ENCODE measurements at places on chromosomes 16 and 17. TPM values are rescaled to one million over a fixed set of nuclear protein-coding genes. Genes with fewer than 3 reads are reported as not detected.

DNA sequence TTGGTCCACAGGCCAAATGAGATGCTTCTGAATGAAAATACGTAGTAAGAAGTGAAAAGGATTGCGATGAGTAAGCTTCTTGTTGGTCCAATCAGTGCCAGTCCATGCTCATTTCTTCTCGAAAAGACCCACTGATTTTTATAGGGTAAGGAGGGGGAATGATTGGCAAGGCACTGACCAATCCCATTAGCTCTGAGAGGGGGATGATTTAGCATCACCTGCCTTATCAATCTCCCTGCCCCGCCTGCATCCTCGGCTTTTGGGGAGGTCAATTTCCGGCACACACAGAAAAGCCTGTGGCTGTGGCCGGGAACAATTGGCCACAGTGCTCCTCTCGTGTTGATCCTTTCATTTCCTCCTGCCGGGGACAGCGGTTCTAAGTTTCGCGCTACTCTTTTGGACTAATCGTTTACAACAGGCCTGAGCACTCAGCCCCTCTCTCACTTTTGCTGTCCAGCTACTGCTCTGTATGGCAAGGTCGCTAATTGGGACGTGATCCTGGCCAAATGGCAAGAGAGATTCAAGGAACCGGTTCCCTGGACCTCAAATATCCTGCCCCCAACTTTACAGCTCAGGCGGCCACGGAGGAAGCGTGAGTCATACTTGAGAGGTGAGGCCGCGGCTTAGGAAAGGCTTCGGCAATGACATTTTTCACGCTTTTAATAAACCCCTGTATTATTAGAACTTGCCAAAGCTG lies 43.1 kb downstream of the TBX4 start:
- H3K4me3 ChIP-seq, result no peak overlapping the region
- peaks cover 2% of the 10 kb centered on the region for H3K4me1 ChIP-seq
- DNase-seq, result no peak
- H3K27me3 ChIP-seq, result no peaks in the 10 kb centered on the region

DNA sequence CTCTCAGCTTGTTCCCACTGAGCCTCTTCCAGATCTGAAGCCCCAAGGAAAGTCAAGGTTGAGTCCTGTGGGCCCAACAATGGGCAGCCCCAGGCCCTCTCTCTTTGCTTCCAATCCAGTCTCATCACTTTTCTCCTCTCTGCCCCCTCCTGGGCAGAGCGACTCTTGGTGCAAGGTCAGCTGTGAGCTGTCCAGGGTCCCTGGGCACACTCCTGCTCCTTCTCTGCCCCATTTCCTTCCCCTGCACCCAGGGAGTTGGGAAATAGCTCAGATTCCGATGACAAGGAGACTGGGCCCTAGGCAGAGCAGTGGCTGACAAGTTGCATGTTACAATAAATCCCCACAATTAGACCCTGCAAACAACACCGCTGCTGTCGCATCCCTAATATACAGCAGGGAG lies 16.1 kb upstream of the CRHR1 start:
- no peak overlapping the region for H3K27ac ChIP-seq
- H3K4me1 ChIP-seq, result no peaks in the 10 kb centered on the region
- no peak overlapping the region for H3K4me3 ChIP-seq

The LRRC37A gene
- 3.4 TPM for total RNA-seq

DNA sequence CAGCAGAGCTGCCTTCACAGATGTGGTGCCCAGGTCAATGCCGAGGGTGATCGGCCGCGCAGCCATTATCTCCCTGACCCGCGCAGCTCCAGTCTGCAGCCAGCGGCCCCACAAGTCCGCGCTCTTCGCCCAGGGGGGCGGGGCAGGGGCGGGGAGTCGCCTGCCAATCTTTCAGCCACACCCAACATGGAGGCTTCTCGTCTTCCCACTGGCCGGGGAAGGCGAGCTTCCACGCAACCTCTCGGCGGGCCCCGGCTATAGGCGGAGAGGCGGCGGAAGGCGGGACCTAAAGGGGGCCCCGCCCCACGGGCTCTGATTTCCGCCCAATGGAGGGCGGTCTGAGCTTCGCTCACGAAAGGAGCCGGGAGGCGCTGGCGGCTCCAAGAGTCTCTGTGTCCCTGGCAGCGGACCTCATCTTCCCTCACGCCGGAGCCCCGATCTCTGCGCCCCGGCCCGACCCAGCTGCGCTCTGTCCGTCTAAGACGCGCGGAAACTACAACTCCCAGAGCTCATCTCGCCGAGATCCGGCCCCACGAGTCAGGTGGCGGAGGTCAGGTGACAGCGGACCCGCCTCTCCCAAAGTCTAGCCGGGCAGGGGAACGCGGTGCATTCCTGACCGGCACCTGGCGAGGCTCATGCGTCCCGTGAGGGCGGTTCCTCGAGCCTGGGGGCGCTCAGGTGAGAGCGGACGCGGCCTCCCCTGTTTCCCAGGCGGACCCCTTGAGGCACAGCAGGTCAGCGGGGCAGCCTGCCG lies at the start of the genes CTNS and SHPK:
TSS of gene CTNS (plus strand) at position 607 of the 754 bp plus-strand sequence. CDS start 3,447 bp downstream, outside the sequence.
TSS of gene SHPK (minus strand) at position 97 of the 754 bp plus-strand sequence. CDS start at position 66, 31 bp downstream.
- H3K4me3 ChIP-seq, result peak within 1 kb of the TSS; percentile 99
- H3K27me3 ChIP-seq, result no peaks in the 10 kb centered on the region
- H3K27ac ChIP-seq, result peak within 1 kb of the TSS; percentile 96
- peaks cover 7% of the 10 kb centered on the region for H3K36me3 ChIP-seq
- DNase-seq, result peak; percentile 99
- peaks cover 44% of the 10 kb centered on the region for H3K4me1 ChIP-seq

DNA sequence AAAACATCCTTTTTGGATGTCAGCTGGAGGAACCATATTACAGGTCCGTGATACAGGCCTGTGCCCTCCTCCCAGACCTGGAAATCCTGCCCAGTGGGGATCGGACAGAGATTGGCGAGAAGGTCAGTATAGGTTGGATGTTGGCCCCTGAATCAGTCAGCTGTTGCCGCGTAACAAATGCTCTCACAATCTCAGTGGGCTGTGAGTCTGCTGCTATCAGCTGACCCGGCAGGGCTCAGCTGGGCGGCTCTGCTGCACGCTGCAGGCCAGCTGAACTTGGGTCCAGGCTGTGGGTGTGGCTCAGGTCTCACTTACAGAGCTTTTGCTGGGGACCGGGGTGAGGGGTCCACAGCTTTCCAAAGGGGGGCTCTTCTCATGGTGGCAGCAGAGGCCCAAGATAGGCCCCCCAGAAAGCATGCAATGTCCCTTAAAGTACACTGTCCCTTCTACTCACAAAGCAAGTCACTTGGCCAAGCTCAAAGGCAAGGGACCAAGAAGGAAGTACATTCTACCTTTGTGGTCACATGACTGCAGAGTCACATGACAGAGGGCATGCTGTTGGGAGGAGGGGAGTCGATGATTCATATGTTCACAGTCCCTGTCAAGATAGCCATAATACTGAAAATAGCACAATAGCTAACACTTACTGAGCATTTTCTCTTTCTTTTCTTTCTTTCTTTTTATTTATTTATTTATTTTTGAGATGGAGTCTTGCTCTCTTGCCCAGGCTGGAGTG lies 134.2 kb downstream of the ABCC1 start:
- no peak overlapping the region for H3K4me3 ChIP-seq
- no peaks in the 10 kb centered on the region for H3K4me1 ChIP-seq
- H3K36me3 ChIP-seq, result no peaks in the 10 kb centered on the region
- no peaks in the 10 kb centered on the region for H3K27me3 ChIP-seq

DNA sequence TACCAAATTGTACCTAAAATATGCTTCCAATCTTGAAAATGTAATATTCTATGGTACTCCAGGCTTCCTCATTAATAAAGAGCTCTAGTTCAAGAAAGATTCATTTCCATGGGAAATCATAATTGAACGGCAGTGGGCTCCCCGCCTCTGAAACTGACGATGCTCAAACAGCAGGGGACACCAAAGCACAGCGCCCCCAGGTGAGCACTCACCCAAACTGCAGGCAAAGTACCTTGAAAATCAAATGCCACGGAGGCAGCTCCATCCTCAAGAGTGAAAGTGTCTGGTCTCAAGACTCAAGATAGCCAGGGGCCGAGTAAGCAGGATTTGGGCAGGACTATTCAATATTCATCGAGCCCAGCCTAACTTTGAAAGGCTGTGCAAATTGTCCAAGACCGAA lies 217.4 kb upstream of the TNRC6C start:
- H3K4me3 ChIP-seq, result no peak overlapping the region
- no peaks in the 10 kb centered on the region for H3K36me3 ChIP-seq
- H3K4me1 ChIP-seq, result peaks cover 6% of the 10 kb centered on the region

The GTF3C1 gene
- 133 TPM for total RNA-seq

GRCh38 chr16:65994291-65994690 lies 372.2 kb upstream of the CDH5 start:
- no peaks in the 10 kb centered on the region for H3K27me3 ChIP-seq
- no peak overlapping the region for H3K27ac ChIP-seq
- H3K36me3 ChIP-seq, result no peaks in the 10 kb centered on the region
- DNase-seq, result no peak
- no peak overlapping the region for H3K4me3 ChIP-seq

The MT1B gene
- not detected for total RNA-seq

GRCh38 chr17:40499551-40500189 lies 1.8 kb downstream of the TNS4 start:
- H3K36me3 ChIP-seq, result no peaks in the 10 kb centered on the region
- H3K27ac ChIP-seq, result peak overlapping the region; percentile 87
- no peak for DNase-seq
- H3K4me1 ChIP-seq, result peaks cover 8% of the 10 kb centered on the region

GRCh38 chr17:40912486-40913210 lies 24.8 kb downstream of the KRT23 start:
- H3K27me3 ChIP-seq, result no peaks in the 10 kb centered on the region
- DNase-seq, result no peak
- peak overlapping the region; percentile 91 for H3K27ac ChIP-seq
- peaks cover 56% of the 10 kb centered on the region for H3K4me1 ChIP-seq
- no peak overlapping the region for H3K4me3 ChIP-seq

DNA sequence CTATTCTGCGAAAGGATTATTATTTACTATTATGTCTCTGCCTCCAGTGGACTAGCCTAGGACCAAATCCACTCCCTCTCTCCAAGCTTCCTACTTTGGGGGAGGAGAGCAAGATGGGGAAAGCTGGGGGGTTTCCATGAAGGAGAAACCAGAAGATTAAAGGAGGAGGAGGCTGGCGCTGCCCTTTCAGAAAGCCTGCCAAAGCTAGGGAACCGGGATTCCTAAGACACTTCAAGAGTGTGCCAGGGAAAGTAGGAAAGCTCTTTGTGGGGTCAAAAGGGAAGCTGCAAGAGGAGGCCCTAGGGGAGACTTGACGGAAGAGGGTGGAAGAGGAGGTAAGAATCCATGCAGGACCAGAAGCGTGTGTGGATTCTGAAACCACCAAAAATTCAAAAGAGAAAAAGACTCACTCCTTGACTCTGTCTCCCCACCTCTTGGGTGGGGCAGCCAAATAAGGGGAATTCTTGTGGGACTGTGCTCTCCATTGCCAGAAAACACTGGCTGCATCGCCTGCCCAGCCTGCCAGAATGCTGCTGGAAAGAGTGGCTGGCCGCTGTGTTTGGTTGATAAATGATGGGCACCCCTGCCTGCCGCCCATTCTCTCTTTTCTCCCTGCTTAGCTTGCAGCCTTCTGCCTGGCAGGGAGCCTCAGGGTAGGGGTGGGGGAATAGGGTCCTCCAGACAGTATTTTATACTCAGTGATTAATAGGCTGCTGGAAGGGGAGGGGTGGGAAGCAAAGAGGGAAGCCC lies 11.8 kb upstream of the KAT7 start:
- H3K27me3 ChIP-seq, result no peaks in the 10 kb centered on the region
- H3K27ac ChIP-seq, result peak overlapping the region; percentile 57
- no peak for DNase-seq
- no peak overlapping the region for H3K4me3 ChIP-seq
- H3K36me3 ChIP-seq, result no peaks in the 10 kb centered on the region

The CLEC18A gene
- 1.2 TPM for total RNA-seq

GRCh38 chr16:9977333-9977897 lies 204.8 kb downstream of the GRIN2A start:
- H3K36me3 ChIP-seq, result no peaks in the 10 kb centered on the region
- no peak overlapping the region for H3K27ac ChIP-seq
- H3K27me3 ChIP-seq, result no peaks in the 10 kb centered on the region
- no peak overlapping the region for H3K4me3 ChIP-seq
- DNase-seq, result no peak
- no peaks in the 10 kb centered on the region for H3K4me1 ChIP-seq

- no peak for DNase-seq
- no peak overlapping the region for H3K4me3 ChIP-seq
- no peaks in the 10 kb centered on the region for H3K36me3 ChIP-seq
- no peaks in the 10 kb centered on the region for H3K27me3 ChIP-seq
Measured at GRCh38 chr17:29619251-29619650, 3.5 kb downstream of the CORO6 start.

The NPW gene
- total RNA-seq, result not detected

- H3K4me1 ChIP-seq, result peaks cover 11% of the 10 kb centered on the region
- no peak overlapping the region for H3K4me3 ChIP-seq
- no peaks in the 10 kb centered on the region for H3K27me3 ChIP-seq
Measured at GRCh38 chr17:64200080-64201032, 62.7 kb downstream of the TEX2 start.

DNA sequence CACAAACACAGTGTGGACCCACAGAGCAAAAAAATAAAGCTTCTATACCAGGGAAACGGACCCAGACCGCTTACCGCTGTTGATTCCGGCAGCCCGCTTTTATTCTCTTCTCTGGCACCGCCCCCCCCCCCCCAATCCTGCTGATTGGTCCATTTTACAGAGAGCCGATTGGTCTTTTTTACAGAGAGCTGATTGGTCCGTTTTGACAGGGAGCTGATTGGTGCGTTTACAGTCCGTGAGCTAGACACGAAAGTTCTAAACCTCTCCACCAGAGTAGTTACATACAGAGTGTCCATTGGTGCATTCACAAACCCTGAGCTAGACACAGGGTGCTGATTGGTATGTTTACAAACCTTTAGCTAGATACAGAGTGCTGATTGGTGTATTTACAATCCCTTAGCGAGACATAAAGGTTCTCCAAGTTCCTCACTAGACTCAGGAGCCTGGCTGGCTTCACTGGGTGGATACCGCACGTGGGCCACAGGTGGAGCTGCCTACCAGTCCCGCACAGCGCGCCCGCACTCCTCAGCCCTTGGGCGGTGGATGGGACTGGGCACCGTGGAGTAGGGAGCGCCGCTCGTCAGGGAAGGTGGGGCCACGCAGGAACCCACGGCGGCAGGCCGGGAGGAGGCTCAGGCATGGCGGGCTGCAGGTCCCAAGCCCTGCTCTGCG lies 92.4 kb downstream of the HAPSTR1 start:
- H3K4me1 ChIP-seq, result no peaks in the 10 kb centered on the region
- no peaks in the 10 kb centered on the region for H3K36me3 ChIP-seq
- no peaks in the 10 kb centered on the region for H3K27me3 ChIP-seq
- DNase-seq, result no peak
- H3K4me3 ChIP-seq, result no peak overlapping the region

GRCh38 chr17:31744511-31744951 lies 114.5 kb downstream of the COPRS start:
- no peak for DNase-seq
- H3K4me1 ChIP-seq, result peaks cover 60% of the 10 kb centered on the region
- H3K27ac ChIP-seq, result peak overlapping the region; percentile 46
- H3K4me3 ChIP-seq, result no peak overlapping the region
- H3K27me3 ChIP-seq, result no peaks in the 10 kb centered on the region

GRCh38 chr17:17022011-17022410 lies 20.2 kb upstream of the MPRIP start:
- H3K27ac ChIP-seq, result no peak overlapping the region
- peaks cover 9% of the 10 kb centered on the region for H3K4me1 ChIP-seq
- DNase-seq, result no peak
- H3K4me3 ChIP-seq, result no peak overlapping the region

The RND2 gene
- 1.5 TPM for total RNA-seq

GRCh38 chr16:50797456-50797855 lies 55.6 kb downstream of the CYLD start:
- H3K36me3 ChIP-seq, result no peaks in the 10 kb centered on the region
- no peak for DNase-seq
- no peak overlapping the region for H3K4me3 ChIP-seq
- H3K27me3 ChIP-seq, result no peaks in the 10 kb centered on the region

- DNase-seq, result no peak
- H3K27ac ChIP-seq, result peak overlapping the region; percentile 35
- H3K4me3 ChIP-seq, result no peak overlapping the region
- H3K27me3 ChIP-seq, result no peaks in the 10 kb centered on the region
Measured at GRCh38 chr17:30340801-30341356, 7.0 kb upstream of the TMIGD1 start.

Measured in vagina (tissue), 2 donors.